Activated T-cell treated with anti-CD3 and anti-CD28 coated beads, Interleukin-2, amount 50 U/mL, for 72 hours (primary cell): ENCODE measurements at places on chromosomes 5 and 9. TPM values are rescaled to one million over a fixed set of nuclear protein-coding genes. Genes with fewer than 3 reads are reported as not detected.

Gene ENTR1
- 47.2 TPM for total RNA-seq

Gene FOXD4L6
- total RNA-seq: not detected

Gene CTSV
- total RNA-seq: 1.3 TPM

Gene SAXO1
- not detected for total RNA-seq

Gene DDX4
- total RNA-seq: 1.1 TPM

Gene MLANA
- not detected for total RNA-seq

Gene GAPT
- not detected for total RNA-seq

Gene INSYN2B
- not detected for total RNA-seq

Gene LHX3
- total RNA-seq: 0.17 TPM
